NCI-H460 (cell line): ENCODE measurements at places on chromosomes 2 and 18.

GRCh38 chr2:188600536-188601210, 309.0 kb downstream of the GULP1 start:
- DNase-seq = no peak

GRCh38 chr2:86337244-86337835, at the start of gene REEP1:
Gene REEP1 (minus strand): TSS chr2:86337626. CDS start chr2:86337510, 116 bp downstream.
- no peak for DNase-seq

- peak; percentile 69 for DNase-seq
These were observed 786 bp upstream of the ZFP36L2 start for GRCh38 chr2:43226955-43227829.

DNA sequence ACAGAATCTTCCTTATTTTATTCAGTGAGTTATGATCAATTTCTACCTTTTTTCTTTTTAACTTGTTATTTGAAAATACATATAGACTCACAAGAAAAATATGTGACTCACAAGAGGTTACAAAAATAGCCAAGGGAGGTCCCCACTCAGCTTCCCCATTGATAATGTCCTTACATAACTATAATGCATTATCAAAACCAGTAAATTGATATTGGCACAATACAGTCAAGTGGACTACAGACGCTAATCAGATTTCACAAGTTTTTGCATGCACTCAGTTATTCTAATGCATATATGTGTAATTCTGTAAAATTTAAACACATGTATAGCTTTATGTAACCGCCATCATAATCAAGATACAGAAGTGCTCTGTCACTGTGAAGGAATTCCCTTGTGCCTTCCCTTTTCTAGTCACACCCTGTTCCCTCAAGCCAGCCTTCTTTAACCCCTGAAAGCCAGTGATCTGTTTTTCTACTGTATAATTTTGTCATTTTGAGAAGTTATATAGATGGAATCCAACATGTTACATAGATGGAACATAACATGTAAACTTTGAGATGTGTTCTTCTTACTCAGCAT, 118.4 kb downstream of the ALMS1 start:
- DNase-seq = no peak

DNA sequence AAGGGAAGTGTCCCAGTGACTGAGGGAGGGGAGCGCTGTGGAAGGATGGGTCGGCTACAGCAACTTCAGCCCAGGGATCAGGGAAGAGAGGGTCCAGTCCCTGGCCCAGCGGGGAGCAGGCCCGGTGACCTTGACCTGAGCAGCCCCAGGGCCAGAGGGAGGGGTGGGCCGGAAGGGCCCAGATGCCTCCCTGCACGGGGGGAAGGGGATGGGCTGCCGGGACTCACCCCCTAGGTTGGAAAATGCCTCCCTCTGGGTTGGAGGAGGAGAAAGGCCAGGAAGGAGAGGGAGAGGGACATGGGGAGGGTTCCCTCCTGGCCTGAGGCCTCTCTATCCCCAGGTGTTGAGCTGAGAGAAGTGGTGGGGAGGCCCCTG, 19.8 kb downstream of the GPC1 start:
- no peak for DNase-seq

GRCh38 chr2:48356701-48357325, 173.1 kb upstream of the STON1 start:
- DNase-seq = no peak

- DNase-seq = no peak
These were observed 483.5 kb downstream of the LRP1B start for GRCh38 chr2:141647353-141647752.

DNA sequence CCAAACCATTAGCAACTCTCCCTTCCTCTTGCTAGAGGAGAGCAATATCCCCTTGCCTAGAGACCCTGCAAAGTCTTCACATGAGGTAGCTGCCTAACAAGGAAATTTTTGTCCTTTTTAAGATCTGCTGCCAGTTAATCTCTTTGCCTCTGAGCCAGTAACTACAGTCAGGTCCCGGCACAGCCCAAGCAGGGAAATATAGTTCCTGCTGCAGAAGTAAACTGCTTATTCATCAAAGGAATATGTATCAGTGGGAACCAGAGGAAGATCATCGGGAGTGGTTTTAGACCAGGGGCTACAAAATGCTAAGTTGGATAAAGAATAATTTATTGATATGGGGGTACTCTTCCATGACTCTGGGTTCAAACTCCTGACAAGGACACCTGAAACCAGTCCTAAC, 30.6 kb downstream of the CACNB4 start:
- no peak for DNase-seq

- DNase-seq = peak; percentile 48
These were observed 484 bp downstream of the ABCB6 start for GRCh38 chr2:219218217-219218731.

GRCh38 chr2:204665771-204666170, 120.5 kb downstream of the PARD3B start:
- DNase-seq = no peak

- peak; percentile 46 for DNase-seq
These were observed 33.3 kb downstream of the NDUFA10 start for GRCh38 chr2:239991689-239992314.

DNA sequence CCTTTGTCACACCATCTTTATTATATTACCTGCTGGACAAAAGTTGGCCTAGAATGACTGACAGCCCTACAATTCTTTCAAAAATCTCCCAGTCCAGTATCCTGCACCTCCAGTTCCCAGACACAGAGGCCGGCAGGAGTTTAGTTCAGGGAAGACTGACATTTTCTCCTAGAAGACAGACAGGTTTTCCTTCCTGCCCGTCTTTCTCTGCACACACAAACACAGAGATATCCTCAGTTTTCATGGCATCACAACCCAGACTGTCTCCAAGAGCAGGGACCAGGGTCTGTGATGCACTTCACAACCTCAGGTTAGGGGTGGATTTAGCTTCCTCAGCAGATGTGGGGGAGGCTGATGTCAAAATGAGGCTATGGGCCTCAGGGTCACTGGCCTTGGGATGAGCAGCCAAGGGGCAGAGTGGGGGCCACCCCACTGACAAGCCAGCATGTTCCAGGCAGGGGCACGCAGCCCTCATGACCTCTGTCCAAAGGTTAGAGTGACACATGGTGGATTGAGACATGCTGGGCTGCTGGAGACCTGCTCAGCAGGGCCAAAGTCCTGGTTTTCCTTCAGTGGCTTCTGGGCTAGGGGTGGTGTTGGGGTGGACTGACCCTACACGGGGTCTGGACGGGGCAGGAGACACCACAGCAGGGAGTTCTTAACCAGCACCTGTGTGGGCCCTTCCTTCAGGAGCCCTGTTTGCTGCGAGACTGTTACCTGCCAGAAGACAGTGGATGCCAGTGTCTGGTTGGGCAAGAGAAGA, 70.5 kb downstream of the SFXN5 start:
- DNase-seq = no peak

DNA sequence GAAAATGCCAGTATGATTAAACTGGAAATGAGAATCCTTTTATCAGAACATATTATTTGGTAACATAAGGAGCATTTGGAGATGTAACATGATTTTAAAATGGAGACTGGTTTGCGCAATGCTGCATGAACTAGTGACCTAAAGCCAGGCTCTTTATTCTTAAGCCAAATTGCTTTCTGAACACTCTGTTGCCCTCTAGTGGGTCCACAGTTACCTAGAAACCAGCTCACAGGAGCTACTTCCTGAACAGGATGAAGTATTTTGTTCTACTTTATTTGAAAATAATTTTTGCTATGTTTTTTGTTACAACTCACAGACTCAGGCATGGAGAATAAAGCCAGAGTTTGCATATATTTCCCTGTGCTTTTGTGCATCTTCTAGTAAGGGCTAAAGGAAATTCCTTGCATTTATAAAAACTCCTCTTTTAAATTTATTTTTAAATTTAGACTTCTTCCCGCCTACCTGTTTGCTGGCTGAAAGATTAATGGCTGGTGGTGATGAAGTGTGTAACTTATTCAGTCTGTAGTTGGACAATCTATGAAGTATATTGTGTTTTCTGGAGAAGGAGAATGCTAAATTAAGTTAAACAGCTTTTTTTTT, 146.7 kb downstream of the PARD3B start:
- DNase-seq = peak; percentile 86

DNA sequence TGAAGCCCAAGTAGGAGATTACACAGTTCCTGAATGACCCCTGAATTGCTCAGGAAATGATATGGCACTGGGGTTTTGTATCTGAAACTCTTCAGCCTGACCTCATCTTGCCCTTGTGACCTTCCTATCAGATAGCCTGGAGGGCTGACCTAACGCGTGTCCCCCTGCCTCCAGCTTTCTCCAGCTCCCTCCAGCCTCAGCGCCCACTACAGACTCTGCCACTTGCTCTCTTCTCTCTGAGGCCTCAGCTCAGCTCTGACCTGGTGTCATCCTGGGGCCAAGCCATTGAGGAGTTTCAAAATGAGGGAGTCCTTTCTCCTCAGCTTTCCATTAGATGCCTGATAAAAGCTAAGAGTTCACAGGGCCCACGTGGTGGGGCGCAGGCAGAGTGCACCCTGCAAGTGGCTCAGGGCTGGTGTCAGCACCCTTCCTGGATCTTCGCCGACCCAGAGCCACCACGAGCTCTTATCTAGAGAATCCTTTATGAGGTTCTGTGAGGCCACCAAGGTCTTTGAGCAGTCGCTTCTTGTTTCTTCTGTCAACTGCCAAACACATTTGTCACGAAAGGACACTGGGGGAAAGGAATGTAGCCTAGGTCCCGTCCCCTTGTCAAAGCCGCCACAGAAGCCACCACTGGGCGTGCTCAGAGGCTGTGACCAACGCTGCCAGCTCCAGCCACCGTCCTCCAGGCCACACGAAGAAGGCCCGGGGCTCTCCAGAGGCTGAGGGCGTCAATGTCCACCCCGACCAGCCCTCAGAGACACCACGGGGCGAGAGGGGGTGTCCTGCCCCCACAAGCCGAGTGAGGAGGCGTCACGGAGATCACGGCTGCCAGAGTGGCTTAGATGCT, 131.3 kb upstream of the GPC1 start:
- no peak for DNase-seq

- no peak for DNase-seq
These were observed 3.9 kb upstream of the MYCN start for GRCh38 chr2:15936277-15937104.

- DNase-seq = no peak
These were observed 421.8 kb upstream of the MAP2 start for GRCh38 chr2:209002054-209002453.

DNA sequence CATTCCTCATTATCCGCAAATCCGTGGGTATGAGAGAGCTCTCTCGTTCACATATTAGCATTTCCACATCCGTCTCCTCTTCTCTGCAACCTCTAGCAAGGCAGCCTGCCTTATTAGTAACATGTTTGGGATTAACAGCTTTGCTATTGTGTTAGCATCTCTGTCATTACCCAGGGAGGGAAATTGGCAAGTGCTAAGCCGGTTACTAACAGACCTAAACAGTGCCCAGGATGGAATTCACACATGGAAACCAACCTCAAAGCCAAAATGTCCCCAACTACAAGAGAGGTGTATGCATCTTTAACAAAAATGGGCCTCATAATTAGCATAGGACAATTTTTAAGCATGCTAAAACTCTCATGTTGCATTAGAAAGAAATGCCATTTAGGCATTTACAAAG, 309.0 kb upstream of the MEIS1 start:
- DNase-seq = no peak

DNA sequence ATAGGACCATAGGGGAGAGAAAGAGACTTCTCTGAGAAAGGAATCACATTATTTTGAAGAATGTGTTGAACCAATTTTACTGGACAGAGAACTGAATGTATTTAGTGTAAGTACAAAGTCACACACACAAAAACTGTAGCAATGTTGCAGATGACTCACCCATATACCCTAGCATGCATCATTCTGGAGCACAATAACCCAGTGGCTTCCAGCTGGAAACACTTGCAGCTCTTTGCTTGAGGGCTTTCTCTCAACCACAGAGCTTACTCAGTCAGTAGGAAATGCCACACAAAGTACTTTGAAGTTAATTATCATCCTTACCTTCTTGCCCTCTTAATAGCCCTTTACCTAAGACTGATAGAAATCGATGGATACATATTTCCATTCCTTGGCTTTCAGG, 760.0 kb upstream of the FSHR start:
- DNase-seq = no peak

- no peak for DNase-seq
These were observed 82.4 kb downstream of the DTNB start for GRCh38 chr2:25590921-25591505.

DNA sequence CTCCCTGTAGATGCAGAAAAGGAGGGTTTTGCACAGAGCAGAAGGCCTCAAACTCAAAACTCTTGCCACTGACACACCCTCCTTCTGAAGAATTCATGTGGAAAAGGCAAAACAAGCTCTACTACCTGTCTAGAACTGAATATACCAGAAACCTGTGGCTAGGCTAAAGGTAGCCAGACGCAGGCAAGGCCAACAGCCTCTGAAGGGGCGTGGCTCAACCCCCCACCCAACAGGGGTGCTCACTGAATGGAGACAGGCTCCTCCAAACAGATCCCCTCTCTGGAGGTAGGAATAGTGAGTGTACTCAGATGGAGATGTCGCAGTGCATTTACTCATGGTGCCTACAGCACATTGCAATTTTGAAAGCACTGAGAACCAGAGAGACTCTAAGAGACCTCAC, 3.0 kb upstream of the STK17B start:
- DNase-seq = no peak

DNA sequence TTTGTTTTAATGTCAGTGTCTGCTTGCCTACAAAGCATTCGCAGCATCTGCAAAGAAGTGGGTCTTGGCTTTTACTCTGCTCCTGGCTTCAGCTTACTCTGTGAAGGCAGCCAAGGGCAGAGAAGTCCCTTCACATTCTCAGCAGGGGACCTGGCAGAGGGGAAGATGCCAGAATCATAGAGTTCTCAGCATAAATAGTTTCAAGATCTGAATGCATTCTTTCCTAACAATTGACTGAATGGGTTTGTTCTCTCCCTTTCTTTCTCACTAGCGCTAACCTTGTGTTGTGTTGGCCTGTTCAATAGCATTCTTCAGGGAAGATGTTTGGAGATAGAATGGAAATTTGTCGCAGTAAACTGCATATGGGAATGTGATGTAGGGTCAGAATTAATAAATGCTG, 106.9 kb downstream of the FARSB start:
- no peak for DNase-seq

DNA sequence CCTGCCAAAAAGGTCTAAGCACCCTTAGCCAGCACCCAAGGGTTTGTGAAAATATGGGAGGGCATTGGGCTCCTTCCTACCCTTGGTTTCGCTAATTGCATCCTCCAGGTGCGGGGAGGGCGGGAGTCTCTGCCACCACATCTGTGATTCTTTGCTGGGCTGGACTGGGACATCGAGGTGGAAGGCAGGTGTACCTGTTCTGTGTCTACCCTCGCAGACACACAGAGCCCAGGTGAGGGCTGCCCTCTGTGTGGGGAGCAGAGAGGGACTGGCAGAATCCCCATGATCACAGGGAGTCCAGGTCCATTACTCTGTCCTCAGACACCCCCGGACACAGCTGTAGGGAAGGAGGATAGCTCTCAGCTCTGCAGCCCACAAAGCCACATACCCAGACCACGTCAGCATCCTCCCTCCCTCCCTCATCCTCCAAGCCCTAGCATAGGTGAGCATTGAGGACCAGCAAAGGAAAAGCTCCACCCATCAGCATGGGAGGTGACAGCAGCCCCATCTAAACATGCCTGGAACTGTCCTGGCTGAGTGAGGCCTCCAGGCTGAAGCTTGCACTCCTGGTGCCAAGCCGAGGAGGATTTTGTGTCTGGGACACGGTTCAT, 49.8 kb downstream of the PLB1 start:
- no peak for DNase-seq
